ENCODE measurements at places on chromosomes 3 and 15.

GRCh38 chr3:178518660-178519396 lies 17.4 kb upstream of the KCNMB2 start:
- DNase-seq: no peak

DNA sequence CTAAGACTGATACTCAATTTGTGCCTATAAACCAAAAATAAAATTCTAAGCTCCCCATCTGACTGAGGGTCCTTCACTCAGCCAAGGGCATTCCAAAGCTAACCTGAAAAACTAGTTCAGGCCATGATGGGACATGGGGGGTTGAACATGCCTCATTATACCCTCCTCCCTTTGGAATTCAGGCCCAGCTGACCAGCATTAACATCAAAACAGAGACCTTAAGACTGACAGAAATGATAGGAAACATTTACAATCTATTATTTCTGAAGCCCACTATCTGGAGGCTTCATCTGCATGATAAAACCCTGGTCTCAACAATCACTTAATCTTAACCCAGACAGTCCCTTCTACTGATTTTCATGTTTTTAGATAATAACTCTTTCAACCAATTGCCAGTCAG lies 140.4 kb downstream of the ANO10 start:
- no peak for DNase-seq

- no peak for DNase-seq
Measured at GRCh38 chr3:153355559-153355958, 193.5 kb downstream of the RAP2B start.

DNA sequence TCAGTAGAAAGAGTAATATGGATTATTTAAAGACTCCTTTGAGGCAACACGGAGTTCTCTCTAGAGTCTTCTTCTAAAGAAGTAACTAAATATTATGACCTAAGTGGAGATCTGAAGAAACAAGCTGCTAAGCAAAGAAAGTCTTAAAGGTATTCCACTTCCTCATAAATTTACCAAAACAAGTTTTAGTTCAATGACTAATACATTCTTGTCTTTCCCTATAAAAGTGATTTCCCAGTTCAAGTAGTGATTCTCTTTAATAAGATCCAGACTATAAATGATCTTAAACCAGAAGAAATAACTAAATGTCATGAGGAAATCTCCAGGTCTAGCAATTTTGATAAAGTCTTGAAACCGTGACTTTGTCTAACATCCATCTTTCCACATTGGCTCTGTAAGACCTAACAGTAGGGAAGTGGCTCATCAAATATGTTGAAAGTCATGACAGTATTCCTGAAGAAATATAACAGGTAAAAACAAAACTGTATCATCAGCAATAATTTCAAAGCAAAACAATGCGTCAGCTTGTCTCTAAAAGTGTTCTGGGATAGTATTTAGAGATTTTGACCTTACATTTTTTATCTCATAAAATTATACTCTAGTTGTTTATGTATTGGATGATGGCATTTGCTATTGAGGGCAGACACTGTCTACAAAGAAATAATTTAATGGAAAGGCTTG lies 51.8 kb upstream of the NEDD4 start:
- DNase-seq: no peak

DNA sequence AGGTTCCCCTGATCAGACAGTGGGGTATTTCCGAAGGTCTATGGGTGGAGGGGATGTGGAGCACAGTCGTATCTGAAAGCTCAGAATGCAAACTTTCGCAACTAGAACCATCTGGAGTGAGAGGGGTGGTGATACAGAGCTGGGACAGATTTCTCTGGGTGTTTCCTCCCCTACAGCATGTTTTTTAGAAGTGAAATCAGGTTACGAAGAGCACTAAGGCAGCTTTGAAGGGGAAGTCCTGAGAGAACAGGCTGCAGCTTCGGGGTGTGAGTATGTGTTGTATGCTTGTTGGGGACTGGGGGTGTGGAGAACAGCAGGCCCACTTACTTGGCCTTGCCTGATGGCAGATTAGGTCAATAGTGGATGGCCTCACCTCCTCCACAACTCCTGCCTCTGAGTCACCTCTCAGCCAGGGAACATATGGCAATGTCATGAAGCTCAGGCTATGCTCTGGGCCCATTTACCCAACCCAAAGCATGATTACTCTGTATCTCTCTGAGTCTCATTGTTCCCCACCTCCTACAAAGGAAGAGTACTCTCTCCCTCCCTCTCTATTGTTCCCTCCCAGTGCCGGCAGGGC lies 107.2 kb upstream of the RASGRP1 start:
- DNase-seq: no peak

DNA sequence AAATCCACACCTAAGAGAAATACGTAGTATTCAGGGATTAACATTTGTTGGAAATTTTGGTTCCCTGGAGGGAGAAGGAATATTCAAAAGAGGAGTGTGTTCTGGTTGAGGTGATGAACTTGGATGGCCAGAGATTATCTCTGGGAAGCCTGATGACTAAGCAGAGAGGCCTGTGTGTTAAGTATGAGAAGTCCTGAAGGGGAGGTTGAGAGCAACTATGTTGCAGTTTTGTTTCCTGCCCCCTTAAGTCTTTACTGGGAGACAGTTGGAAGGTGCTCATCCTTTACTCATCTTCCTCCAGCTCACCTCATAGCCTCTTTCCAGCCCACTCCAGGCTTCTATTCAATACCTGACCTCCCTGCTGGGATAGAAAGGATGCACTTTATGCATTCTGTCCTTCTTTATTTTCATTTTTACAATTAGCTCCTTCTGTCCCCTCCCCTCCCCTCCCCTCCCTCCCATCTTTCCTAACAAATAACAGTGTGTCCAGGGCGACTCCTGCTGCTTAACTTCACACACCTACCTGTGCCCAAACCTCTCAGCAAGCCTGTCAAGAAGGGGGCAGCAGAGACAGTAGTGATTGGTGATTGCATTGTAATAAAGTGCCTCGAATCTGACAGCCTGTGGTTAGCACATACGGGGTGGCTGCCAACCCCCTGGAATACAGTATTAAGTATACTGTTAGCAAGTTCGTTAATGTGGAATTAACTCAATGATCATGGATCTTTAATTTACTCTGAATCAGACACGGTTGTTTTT lies 11.9 kb downstream of the RAP2B start:
- no peak for DNase-seq

GRCh38 chr3:15271785-15272381 lies 60.5 kb downstream of the SH3BP5 start:
- no peak for DNase-seq

- DNase-seq: no peak
Measured at GRCh38 chr3:74314696-74315095, 299.8 kb downstream of the CNTN3 start.

DNA sequence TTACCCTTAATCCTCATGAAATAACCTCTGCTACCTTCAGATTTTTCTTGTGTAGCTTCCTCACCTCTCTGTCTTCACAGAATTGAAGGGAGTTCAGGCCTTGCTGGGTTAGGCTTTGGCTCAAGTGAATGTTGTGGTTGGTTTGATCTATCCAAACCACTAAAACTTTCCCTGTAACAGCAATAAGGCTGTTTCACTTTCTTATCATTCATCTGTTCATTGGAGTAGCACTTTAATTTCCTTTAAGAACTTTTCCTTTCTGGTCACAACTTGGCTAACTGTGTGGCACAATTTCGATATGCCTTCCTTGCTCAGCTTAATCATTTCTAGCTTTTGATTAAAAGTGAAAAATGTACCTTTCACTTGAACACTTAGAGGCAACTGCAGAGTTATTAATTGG lies 129.8 kb downstream of the NR1I2 start:
- no peak for DNase-seq

DNA sequence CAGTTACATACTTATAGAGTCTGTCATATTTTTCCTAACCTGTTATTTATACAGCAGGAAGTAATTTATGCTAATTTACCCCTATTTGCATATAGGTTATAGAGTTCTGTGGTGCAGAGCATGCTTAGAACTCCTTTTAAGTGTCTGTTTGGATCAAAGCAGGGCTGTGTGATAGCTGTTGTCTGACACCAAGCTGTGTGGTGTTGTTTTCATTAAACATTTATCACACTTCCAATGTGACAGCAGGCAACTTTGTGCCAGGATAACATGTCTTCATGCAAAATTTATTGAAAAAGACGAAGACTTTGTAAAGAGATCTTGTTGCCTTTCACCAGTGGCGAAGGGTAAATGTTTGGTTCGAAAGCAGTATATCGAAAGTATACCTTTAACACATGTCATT lies 100.2 kb downstream of the RSRC1 start:
- no peak for DNase-seq

DNA sequence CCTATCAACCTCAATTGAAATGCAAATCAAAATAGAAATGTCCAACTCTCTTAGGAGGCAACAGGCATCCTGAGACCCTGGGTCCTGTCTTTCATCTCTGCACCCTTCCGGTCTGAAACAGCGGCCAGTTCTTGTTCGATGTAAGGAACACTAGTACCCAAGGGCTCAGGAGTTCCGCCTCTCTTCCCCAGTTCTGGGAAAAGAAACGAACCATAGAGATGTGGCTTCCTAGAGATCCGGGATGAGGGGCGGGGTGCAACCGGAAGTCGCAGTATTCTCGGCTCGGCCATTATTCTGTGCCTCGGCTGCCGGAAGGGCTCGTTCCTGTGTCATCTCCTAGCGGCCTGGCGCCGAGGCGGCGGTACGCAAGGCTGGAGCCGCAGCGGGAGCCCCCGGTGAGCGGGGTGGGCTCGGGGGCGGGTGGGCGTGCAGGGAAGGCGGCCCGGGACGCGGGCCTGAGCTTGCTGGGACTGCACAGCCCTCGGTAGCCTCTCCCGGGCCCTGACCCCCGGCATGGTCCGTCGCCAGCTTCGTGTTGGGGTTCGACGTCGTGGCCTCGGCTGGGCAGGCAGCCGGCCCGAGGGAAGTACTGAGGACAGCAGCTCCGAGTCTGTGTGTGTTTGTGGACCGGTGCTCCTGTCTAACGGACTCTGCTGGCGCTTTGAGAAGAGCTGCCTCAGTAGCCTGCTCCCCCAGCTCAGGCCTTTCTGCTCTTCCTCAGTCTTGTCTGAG lies at the start of gene ZNF197:
Gene ZNF197, plus strand, starts transcription at position 288 of the 732 bp plus-strand sequence. CDS start 4,119 bp downstream, outside the sequence.
- DNase-seq: peak; percentile 70

DNA sequence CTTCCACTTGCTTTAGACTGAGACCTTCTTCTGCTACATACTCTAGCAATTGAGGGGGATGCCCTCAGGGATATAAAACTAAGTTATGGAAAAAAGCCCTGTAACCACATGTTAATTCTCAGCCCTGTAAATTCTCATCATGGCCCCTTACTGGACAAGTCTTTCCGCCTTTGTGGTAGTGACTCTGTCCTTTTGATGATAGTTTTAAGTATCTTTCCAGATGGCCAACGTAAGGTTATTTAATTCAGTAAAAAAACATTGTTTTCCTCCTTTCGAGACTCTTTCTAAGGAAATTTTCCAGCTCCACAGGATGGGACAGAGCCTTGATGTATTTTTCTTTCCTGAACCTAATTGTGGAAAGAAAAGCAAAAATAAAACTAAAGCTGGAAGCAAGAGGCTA lies 25.3 kb upstream of the TM4SF4 start:
- DNase-seq: no peak

DNA sequence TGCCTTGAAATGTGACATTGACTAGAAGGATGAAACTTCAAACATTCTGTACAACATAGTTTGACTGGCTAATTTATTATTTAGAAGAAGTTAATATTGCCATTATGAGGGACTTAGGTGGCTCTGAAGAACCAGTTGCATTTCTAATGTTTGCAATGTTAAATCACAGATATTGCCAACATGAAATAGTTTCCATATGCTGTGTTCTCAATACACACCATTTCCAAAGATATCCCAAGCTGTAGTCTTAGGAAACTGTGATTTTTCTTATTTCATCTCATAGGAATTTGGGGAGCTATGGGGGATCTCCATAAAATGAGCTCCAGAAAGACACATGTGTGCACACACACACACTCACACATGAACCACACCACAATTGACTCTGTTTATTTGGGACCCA lies 36.3 kb downstream of the ALG1L2 start:
- DNase-seq: no peak

DNA sequence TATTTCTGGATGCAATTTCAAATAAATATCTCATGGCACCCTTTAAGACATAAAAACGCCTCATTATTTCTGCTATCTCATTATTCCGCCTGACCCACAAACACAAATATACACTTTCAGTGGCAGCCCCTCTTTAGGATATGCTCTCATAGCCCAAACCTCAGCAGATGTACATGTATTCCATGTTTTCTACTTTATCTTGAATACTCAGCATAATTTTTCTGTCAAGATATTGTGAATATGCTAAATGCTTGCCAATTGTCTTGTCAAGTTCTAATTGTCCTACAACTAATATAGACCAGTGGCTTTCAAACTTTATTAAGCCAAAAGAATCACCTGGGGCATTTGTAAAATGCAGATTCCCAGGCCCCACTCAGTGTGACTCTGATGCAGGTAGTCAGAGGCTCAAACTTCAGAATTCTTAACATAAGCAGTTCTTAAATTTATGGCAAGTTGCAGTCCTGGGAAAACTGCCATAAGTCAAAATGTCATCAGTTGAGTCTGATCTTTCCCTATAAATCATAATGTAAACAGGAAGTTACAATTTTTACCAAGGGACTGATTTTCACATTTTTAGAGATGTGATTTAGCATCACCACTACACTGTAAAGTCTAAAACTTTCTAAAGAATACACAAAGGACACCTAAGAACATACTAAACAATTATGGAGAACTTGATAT lies 135.1 kb downstream of the TBL1XR1 start:
- DNase-seq: no peak

GRCh38 chr3:56962206-56962605 lies 98.3 kb upstream of the SPATA12 start:
- no peak for DNase-seq

DNA sequence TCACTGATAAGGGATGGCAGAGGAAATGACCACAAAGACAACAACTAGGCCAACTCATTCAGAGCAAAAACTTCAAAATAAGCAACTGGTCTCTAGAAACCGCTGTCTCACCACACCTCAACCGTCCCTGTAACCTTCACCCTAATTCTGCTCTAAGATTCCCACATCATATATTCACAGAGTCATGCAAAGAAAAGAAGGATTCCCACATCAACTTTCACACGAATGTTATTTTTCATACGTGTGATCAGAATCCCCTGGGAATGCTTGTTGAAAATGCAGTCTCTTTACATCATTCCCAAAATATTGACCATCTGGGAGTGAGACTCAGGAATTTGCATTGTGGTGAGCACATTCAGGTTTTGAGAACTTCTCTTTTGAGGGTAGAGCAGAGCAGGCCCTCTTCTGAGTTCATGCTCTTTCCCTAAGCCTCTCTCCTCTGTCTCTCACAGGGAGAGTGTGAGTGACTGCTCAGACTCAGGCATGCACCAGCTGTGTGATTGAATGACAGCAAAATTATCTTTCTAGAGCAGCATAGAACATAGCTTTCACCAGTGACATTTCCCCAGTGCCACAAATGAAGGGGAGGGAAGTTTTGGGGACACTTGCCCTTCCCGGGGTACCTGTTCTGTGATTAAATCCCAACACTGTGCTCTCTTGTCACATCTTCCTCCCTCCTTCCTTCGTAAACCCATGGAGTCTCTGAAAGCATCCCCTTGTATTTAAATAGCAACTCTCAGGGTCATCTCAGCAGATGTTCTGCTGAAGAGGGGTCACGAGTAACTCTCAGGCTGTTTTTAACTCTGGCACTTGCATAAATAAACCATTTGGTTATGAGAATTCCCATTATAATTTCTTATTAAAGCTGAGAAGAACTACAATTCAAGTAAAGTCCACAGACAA lies 170.9 kb downstream of the PLCL2 start:
- no peak for DNase-seq

GRCh38 chr15:40768521-40769273 lies 1.1 kb upstream of the C15orf62 start:
- no peak for DNase-seq

- DNase-seq: no peak
Measured at GRCh38 chr3:115233021-115233420, 85.9 kb upstream of the ZBTB20 start.

GRCh38 chr3:108487439-108487838 lies 23.0 kb downstream of the MYH15 start:
- no peak for DNase-seq

Data from NCI-H748 treated with DMSO at 0.1 percent for 48 hours (cell line).